T-helper 17 cell (primary cell): ENCODE measurements at places on chromosomes 5 and 9. TPM values are rescaled to one million over a fixed set of nuclear protein-coding genes. Genes with fewer than 3 reads are reported as not detected.

The TRIM14 gene
- 64.6 TPM for total RNA-seq

The BTNL8 gene
- not detected for total RNA-seq

The BRINP1 gene
- total RNA-seq: not detected

The BARHL1 gene
- total RNA-seq: not detected

The SPINK1 gene
- not detected for total RNA-seq

The ANKRD18B gene
- total RNA-seq: 1.2 TPM

The CER1 gene
- not detected for total RNA-seq

- no peak for DNase-seq
Measured at GRCh38 chr9:136050701-136051452, 44.2 kb downstream of the NACC2 start.

DNA sequence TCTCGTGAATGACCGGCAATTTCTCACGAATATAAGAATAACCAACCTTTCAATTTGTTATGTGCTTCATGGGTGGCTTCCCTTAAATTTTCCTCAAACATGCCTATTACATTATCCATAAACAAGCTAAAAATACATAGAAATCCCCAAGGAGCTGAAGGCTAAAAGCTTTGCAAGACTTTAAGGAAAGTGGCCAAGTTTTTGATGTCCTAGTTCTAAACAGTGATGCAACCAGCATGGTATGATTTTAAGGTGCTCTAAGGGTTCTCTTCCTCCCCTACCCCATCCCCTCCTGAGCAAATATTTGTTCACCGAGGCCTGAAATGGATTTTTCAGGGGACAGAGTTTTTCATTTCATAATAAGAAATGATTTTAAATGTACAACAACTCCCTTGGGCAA lies 79.8 kb downstream of the RGS7BP start:
- no peak for DNase-seq

- DNase-seq: no peak
Measured at GRCh38 chr5:175201393-175201792, 242.6 kb downstream of the DRD1 start.

- no peak for DNase-seq
Measured at GRCh38 chr5:93330506-93330905, 250.5 kb downstream of the NR2F1-AS1 start.

DNA sequence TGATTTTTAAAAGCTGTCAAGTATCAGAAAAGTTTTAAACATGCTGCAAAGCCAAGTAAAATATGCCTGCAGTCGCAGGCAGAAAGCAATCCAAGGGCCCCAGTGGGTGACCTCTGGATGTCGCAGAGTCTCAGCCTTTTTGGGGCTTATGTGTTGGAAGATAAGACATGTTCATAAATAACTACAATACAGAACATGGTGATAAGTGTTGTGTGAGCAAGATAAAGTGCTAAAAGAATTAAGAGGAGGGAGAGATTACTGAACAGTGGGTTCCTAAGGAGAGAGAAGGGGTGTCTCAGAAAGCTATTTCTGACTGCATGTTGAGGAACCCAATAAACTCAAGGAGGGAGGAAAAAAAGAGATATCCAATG lies 78.9 kb upstream of the ADRB2 start:
- DNase-seq: no peak

DNA sequence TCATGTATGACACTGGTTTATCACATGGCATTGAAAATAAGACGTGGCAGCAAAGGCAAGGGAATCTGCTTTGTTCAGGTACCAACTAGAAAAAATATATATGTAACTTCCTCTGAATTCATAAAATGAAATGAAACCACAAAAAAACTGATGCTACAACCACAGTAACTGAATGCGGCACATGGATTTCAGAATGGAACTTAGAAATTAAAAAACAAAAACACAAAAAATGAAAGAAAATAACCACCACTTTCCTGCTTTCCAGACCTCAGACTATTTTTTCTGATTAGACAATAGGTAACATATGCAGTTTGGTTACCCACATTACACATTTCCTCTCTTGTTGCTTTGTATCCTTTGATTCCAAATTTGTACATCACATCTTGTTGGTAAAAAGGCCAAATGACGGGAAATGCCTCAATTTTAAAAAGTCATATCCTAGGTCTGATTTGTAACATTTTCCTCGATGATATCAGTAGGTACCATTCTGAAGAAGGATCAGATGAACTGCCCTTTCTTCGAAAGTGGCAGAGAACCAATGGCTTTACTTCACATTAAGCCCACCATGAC lies 18.1 kb upstream of the PDCL start:
- DNase-seq: no peak

- no peak for DNase-seq
Measured at GRCh38 chr9:79301551-79302391, 270.0 kb upstream of the TLE4 start.

DNA sequence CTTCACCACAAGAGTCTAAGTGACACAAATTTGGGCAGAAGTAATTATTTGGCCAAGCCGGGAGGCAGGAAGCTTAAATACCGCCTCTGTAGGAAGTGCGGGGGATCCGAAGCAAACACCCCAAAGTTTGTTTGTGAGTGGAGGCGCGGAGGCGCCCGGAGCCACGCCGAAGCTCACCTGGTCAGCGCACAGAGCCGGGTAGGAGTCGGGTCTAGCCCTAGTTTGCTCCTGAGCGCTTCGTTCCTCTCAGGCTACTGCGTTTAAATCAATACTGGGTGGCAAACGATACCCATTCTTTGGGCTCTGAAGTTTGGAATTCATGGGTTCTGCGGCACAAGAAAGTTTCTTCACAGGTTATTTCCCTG lies 855 bp downstream of the MCC start:
- DNase-seq: no peak

DNA sequence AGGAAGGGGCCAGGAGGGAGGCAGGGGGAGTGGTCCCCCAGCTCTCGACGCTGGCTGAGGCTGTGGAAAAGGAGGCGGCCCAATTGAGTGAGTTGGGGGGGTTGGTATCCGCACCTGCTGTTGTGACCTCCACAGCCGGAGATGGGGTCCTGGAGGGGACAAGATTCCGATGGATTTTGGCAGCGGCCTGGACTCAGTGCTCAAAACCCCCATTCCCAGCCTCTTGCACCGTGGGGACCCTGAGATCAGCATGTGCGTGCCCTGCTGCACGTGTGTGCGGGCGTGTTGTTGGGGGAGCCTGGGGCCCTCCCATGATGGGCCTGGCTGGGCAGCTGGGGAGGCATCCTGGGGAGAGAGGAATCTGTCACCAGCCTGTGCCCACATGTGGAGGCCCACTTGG lies 15.0 kb downstream of the CNTFR start:
- no peak for DNase-seq

DNA sequence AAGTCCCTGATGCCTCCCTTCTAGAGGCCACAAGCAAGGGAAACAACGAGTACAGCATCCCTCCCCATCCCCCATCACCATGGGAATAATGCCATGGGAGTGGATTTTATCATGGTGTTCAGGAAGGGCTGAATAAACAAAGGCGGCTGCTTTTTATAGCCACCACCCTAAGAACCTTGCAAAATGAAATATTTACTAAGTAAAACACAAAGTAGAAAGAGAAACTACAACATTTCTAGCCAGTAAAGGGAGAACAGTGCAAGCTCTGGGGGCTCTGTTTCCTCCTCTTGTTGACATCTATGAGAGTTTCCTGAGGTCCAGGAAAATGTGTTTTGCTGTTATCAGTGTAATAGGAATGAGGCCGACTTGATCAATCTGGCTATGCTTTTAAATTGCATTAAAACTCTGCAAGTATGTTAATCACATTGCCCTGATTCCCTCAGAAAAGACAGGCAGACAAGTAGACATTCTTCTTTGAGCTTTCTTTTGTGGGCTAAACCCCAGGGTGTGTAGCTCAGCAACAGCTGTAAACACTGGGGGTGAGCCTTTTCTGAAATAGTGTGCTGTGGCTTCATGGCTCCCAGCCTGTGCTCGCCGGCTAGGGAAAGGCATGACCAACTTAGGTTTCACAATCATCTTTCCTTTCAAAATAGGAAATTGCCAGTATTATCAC lies 31.1 kb downstream of the SV2C start:
- DNase-seq: no peak

- DNase-seq: no peak
Measured at GRCh38 chr9:81814794-81815464, 113.3 kb upstream of the SPATA31D4 start.

- DNase-seq: no peak
Measured at GRCh38 chr5:142830241-142831008, 60.2 kb downstream of the ARHGAP26 start.

DNA sequence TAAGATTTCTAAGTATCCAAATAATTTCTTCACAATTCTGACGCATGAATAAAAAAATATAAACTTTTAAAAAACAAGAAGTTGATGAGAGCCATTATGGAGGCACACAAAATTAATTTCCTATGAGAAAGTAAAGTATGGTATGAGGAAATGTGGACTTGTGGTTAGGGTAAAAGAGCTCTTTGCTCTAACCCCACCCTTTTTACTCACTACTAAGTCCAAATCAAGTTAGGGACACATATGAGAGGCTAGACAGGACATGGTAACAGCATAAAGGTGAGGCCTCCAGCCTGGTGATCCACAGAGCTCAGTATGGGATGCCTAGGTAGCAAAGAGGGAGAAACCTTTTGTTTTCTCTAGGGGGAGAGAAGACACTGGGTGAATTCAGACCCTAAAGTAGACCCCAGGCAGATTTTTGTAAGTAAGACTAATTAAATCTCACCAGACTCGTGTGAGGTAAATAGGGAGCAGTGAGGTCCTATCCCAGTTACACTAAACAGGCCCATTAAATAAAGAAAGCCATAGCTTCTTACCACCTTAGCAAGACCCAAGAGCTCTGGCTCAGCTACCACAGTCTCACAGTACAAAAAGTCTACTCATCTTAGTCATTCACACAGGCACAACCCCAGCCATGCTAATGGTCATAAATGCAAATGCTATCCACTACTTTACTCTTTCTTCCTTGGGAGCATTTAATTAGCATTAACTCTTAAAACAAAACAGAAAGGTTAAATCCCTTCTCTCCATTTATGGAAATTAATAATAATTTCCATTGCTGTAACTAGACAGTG lies 42.6 kb downstream of the MLLT3 start:
- DNase-seq: no peak

DNA sequence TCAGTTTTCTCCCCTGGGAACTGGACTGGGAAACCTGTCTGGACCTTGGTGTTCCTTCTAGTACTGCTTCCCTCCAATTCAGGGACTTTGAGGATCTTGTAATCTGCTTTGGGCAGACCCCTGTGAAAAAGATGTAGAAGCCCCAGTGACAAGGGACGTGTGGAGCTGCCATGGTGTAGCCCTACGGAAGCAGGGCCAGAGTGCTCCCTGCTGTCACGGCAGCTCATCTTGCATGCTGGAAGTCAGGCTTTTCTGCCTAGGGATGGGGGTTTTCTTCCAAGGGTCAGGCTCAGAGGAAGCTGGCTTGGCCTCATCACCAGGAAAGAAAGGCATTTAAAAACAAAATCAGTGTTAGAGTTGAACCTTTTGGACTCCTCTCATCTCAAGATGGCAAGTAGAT lies 86.4 kb downstream of the AMBP start:
- no peak for DNase-seq

- no peak for DNase-seq
Measured at GRCh38 chr9:70422371-70423043, 8.1 kb upstream of the KLF9 start.

- no peak for DNase-seq
Measured at GRCh38 chr5:5933651-5934050, 444.7 kb downstream of the MED10 start.

DNA sequence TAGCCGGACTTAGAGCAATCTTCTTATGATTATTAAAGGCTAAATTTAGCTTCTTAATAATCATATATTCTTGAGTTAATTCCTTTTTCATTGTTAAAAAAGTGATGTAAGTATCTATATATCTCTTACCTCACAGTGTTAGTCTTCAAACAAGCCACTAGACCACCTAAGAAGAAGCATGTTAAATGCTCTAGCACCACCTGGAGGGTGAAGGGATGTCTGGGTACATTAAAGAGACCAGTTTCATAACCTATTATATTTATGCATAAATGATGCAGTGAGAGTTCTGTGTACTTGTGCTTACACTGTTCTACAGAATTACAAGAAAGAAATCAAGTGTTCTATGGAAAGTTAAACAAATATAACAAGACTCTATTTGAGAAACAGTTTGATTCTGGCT lies 55.9 kb upstream of the SLCO6A1 start:
- DNase-seq: no peak

DNA sequence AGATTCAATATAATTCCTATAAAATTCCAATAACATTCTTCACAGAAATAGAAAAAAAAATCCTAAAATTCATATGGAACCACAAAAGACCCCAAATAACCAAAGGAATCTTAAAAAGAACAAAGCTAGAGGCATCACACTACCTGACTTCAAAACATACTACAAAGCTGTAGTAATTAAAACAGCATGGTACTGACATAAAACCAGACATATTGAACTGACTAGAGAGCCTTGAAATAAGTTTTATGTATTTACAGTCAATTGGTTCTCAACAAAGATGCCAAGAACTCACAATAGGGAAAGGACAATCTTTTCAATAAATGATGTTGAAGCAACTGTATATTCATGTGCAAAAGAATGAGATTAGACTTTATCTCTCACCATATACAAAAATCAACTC lies 36.9 kb downstream of the BTNL9 start:
- no peak for DNase-seq
